ENCODE measurements at places on chromosomes 2 and 18.

GRCh38 chr2:98070081-98070480 lies 16.9 kb upstream of the VWA3B start:
- DNase-seq, result no peak

- no peak for DNase-seq
These were observed 17.5 kb downstream of the AFG3L2 start for GRCh38 chr18:12359515-12359927.

DNA sequence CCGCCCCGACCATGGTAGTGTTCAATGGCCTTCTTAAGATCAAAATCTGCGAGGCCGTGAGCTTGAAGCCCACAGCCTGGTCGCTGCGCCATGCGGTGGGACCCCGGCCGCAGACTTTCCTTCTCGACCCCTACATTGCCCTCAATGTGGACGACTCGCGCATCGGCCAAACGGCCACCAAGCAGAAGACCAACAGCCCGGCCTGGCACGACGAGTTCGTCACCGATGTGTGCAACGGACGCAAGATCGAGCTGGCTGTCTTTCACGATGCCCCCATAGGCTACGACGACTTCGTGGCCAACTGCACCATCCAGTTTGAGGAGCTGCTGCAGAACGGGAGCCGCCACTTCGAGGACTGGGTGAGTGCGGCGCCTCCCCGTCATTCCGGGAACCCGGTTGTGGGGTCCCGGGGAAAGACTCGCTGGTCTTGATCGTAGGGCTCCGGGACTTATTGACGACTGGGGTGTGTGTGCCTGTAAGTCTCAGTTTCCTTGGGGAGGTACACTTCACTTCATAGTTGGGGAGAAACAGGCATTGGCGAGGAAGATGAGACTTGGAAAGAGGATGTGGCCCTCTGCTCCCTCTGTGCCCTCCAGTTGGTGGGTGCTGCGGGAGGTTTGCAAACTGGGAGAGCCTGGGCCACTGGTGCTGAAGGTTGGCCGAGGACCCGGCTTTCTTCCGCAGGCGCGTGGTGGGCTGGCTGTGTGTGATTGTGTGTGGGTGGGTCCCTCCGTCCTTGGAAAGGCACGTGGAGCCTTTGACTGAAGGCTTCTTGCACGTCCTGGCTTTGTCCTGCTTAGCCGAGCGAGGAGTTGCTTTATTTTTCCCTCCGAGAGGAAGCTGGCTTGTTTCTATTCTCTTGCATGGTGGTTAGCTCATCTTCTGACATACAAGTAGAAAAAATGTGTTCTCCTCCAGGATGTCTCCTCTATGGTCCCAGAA lies 886 bp downstream of the PRKCE start:
- no peak for DNase-seq

DNA sequence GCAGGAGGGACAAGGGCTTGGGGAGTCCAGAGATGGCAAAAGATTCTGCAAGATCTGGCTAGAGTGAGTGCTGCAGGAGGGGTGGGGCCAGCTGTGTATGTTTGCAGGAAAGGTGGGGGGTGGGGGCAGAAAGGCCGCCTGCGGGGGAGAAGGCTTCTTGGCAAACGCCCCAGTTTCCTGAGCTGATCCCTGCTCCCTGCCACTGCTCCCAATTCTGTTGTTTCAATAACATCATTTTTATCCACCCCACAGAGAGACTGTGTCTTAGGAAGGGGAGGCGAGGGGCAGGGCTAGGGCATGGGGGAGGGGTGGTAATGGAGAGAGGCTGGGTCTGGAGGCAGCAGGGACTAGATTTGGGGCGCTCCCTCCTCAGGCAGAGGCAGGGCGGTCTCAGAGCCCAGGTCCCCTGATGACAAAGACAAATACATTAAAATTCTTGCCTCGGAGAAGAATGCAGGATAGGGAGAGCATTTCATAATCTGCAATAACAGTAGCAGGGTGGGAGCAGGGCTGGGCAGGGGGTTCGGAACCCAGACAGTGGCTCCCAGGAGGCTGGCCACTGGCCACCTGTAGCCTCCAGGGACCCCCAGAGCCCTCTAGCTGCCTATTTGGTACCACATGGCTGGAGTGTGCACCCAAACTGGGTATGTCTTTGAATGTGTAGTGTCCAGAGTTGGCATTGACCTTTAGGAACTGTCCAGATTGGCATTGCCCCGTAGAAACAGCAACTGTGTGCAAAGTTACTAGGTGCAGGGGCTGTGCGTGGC lies 2.1 kb upstream of the WNT6 start:
- DNase-seq, result no peak

- no peak for DNase-seq
These were observed 231.4 kb downstream of the EIPR1 start for GRCh38 chr2:3146175-3146574.

DNA sequence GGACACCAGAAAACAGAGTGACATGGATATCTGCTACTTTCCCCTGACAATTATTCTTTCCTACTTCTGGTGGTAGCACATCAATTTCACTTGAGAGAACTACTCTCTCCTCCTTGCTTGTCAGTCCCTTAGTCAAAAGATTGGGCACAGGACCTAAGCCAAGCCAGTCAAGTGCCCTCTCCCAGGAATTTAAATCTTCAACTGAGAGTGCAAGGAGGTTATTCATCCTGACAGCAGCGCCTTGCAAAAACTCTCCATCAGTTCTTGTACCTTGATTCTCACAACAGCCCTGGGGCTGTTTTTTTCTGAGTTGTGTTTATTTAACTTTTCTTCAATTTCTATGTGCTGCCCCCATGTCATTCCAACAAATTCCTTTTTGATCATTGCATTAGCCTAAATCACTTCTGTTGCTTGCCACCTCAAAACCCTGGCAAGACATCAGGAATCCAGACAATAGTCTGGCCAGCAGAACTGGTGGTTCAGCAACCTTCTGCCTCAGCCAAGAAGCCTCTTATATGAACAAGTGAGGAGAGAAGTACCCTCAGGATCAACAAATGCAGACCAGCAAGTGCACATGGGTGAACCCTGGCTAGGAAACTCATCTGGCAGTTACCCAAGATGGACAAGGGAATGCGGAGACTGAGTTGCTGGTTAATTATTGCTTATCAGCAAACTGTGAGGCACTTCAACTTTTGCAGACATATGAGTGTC lies 19.4 kb downstream of the COL4A3 start:
- DNase-seq, result no peak

- peak; percentile 72 for DNase-seq
These were observed 119.9 kb downstream of the ETAA1 start for GRCh38 chr2:67516899-67517530.

DNA sequence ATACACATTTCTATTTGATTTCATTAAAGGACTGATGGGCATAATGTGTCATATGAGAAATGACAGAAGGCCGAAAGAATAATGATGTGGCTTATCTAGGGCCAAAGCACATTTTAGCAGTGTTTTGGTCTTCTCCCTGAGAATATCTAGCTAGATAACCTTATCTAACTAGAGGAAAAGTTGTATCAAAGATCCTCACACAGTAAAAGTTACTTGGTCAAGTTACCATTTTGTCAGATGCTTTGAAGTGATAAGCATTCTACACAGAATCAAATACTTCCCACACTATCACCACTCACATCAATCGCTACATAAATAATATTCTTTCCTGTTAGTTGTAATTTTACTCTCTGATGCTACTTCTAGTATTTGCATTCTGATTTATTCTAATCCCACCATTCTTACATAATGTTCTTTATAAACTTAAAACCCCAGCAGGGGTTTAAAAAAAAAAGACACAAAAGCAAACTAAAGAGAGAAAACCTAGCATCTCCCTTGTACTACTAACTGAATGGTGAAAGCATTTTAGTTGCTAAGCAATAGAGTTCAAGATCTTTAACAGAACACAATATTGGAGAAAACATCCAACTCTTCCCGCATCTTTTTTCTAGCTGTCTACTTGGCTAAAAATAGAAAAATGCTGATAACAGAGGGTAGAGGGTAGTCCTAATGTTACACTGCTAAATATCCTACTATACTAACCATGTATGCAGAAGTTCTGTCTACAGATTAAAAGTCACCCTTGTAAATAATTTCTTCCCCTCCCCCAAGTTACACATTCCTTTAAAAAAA lies 8.0 kb downstream of the XPO1 start:
- DNase-seq, result no peak

- no peak for DNase-seq
These were observed 25.7 kb downstream of the PXDN start for GRCh38 chr2:1718339-1719220.

GRCh38 chr2:29229640-29230039 lies 114.4 kb downstream of the CLIP4 start:
- no peak for DNase-seq

DNA sequence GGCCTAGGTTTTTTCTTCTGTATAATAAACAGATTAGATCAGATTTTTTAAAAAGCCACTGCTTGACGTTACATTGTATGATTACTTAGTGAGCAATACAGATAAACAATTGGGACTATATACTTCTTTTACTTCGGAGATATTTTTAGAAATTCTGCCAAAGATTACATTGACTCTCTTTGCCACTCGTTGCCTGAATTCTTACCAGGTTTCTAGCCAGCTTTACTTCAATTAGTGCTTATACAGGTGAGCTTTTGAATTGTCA lies 156.6 kb downstream of the HAUS1 start:
- DNase-seq, result no peak

GRCh38 chr2:33581872-33582271 lies 17.2 kb downstream of the FAM98A start:
- no peak for DNase-seq

GRCh38 chr2:147109291-147109690 lies 735.5 kb upstream of the ACVR2A start:
- no peak for DNase-seq

DNA sequence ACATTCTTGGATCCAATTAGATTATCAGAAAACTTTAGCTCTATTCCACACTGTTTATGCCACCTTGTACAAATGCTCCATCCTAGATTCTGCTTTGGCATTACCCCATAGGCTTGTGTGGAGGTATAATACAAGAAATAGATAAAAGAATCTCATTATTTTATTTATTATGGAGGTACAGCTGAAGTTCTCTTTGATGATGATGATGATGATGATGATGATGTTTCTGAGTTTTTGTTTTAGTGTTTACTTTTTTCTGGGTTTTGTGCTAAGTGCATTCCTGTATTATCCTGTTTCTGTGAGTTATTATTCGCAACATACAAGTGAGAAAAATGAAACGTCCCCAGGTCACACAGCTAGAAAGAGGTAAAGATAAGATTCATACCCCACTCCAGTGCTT lies 43.4 kb downstream of the ANXA4 start:
- DNase-seq, result no peak

DNA sequence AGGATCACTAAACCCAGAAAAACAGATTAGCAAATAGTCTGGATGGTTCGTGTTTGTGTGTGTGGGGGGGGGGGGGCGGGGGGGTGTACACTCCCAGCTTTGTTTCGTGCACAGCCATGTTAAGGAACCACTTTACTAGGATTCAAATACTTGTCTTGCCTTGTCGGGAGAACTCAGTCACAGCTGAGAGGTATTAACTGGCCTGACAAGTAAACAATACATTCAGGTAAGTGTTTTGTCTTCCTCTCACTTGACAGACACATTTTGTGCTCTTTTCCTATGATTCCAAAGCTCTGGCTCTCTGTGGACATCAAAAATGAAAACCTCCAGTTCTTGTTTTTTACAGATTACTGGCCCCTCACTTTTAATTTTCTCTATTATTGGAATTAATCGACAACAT lies 173.5 kb downstream of the LRP1B start:
- DNase-seq, result no peak

GRCh38 chr2:237865623-237866041 lies 6.2 kb downstream of the RAMP1 start:
- DNase-seq, result no peak

DNA sequence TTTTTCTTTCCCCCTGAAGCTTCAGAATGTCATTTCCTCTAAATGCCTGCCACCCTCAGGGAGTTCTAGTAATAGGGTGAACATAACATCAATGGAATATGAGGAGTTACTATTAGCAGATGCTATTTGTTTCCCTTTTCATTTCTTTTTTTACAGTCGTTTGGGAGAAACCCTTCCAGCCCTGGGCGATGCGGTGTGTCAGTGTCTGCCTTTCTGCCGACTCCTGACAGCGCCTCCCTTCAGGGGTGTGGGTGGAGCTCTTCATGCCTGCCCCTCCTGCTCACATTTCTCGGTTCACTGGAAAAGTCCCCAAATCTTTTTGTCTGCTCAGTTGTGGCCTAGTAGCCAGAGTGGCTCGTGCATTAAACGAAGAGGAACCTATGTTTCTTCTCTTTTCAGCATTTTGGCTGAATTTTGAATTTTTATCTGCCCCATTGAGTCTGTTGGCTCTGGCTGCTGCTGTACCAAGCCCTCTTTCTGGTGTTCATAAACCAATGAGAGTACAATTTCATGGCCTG lies 72.3 kb downstream of the FMNL2 start:
- no peak for DNase-seq

- DNase-seq, result no peak
These were observed 103.4 kb downstream of the METTL8 start for GRCh38 chr2:171330155-171330956.

- DNase-seq, result no peak
These were observed 301.1 kb downstream of the PIK3C3 start for GRCh38 chr18:42255908-42256765.

GRCh38 chr2:196449083-196449482 lies 190.4 kb upstream of the CCDC150 start:
- DNase-seq, result no peak

DNA sequence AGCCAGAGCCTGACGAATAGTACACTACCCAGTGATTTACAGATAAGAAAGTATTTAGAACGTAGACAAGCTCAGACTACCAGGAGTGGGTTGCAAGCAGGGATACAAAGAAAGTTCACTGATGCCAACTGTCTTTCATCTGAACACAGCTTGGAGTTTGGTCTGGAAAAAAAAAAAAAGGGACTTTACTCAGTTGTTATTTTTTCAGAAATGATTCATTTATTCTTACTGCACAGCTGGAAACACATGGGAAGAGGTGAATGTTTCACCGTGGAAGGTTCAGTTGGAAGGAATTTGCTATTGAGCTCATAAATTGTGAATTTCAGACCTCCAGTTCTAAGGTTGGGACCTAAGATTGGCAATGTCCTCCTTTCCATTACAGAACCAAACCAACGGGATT lies 259.7 kb downstream of the ETAA1 start:
- no peak for DNase-seq

DNA sequence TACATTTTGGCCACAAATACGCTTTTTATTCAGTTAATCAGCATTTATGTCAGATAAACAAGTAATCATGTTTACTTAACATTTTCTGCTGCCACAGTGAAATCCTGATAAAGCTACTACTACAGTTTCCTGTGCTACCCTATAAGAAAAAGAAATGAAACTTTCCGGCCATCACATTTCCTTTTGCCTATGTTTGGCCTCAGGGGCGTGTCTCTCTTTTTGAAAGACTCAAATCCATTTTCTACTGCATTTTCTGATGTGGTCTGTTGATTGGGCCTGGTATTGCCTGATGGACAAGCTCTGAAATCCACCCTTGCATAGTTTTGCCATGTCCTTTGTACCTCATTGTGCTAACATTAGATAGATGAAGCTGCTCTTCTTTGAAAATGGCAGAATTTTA lies 152.6 kb downstream of the AGPS start:
- DNase-seq, result no peak

DNA sequence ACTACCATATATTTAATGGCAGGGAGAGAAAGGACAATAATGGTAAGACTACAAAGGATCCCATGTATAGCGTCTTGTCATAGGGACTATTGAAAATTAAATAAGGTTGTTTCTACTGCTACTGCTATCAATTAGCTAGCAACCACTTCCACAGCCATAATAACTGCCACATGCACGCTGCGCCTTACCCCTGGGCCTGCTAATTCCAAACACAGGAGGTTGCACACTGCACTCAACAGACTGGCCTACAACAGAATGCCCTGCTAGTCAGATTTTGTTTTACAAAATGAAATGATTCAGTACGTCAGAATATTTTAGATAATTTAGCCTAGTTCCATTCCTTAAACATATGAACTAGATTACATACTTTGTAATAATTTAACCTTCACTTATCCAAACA lies 121.0 kb upstream of the SMAD7 start:
- DNase-seq, result no peak
